ENCODE measurements at places on chromosomes 3 and 15.
A peak's percentile ranks its signal among the peaks of the same experiment; 100 is the strongest.

DNA sequence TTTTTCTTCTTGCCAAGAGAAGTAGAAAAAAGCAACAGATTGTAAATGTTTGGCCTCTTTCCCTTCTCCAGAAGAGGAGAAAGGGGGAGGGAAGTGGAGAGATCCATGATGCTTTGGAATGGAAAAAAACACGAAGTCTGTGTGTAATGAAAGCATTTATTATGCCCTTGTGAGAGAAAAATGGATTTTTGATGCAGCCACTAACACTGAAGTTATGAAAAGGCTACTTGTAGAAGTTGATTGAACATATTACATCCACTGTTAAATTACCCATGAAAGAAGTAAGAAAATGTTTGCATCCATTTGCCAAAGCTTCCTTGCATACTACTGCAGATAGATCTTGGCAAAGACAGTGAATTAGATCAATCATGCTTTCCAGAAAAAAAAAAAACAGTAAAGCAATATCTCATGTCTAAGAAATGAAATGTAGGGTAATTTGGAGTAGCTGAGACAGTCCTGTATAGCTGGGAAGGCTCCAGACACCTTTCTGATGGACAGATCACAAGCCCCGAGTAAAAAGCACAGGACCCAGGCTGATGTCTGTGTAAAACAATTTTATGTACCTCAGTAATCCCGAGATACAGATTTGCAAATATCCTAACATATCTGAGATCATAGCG is 295.5 kb downstream of the PLOD2 start:
- no peak for DNase-seq

DNA sequence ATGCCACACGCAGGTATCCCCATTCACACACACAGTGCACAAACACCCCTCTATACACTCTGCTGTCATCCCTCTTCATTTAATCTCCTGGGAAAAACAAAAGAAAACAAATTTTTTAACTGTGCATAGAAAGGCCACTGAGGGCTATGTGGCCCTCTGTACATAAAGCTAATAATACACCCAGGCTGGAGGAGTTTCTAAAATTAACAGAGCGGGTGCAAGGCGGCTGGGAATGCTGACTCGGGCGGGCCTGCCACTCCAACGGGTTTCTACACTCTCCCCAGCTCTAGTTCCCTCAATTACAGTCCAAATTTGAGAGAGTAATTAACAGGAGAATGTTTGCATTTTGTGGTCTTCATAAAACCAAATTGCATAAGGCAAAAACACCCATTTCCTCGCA is 23.1 kb downstream of the HCN4 start:
- DNase-seq, result no peak

DNA sequence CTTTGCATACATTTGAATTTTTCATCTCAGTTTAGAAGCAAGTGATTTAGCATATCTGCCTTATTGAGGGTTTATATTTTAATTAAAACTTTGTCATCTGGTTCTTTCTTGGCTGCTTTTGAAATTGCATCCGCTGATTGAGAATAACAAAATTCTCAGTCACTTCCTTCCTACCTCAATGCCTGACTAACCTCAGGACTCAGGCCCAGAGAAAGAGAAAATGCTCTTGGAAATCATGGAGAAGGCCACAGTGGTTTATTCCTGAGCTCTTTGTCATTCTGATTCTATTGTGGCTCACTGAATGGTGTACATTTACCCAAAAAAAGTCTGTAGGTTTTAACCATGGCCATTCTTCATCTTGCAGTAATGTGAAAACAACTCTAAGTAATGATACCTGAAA is 533.9 kb downstream of the TBL1XR1 start:
- no peak for DNase-seq

GRCh38 chr3:54279005-54279583 is 156.7 kb downstream of the CACNA2D3 start:
- DNase-seq, result no peak

- no peak for DNase-seq
These were observed 175.8 kb upstream of the ATP11B start for GRCh38 chr3:182617500-182617899.

- no peak for DNase-seq
These were observed 9.3 kb upstream of the TM4SF18 start for GRCh38 chr3:149342413-149343380.

DNA sequence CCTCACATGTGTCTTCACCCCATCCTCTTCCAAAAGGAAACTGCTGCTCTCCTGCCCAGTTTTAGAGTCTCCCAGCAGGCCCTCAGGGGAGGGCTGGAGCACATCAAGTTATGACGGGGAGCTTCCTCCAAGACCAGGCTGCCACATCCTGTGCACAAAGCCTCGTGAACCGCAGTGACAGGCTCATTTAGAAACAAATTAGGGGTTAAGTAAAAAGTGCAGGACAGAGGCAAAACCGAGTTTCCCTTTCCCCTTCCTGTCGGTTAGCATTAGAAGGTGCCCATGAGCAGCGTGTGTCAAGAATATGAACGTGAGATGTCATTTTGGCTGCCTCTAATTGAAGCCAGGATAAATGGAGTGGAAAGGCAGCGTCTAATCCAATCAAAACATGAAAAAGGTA is 199.7 kb downstream of the ARRDC4 start:
- DNase-seq, result no peak

GRCh38 chr3:36557708-36558421 is 177.6 kb downstream of the STAC start:
- no peak for DNase-seq

GRCh38 chr3:22898558-22898957 is 304.6 kb upstream of the UBE2E2 start:
- no peak for DNase-seq

DNA sequence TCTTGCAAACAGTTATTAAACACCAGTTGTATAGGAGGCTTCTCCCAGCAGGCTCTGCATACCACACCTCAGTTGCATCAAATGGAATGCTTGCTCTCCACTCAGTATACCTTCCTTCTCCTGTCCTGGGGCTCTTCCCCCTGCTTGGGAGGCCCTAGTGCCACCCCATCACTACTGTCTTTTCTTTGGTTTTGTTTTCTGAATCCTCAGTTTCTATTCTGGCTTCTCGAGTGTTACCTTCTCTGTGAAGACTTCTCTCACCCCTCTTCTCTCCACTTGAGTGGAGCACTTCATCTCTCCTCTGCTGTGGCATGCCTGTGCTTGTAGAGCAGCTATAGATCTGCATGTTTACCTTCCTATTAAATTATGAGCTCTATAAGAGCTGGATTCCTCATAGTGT is 75.7 kb upstream of the TPRG1 start:
- DNase-seq, result no peak

DNA sequence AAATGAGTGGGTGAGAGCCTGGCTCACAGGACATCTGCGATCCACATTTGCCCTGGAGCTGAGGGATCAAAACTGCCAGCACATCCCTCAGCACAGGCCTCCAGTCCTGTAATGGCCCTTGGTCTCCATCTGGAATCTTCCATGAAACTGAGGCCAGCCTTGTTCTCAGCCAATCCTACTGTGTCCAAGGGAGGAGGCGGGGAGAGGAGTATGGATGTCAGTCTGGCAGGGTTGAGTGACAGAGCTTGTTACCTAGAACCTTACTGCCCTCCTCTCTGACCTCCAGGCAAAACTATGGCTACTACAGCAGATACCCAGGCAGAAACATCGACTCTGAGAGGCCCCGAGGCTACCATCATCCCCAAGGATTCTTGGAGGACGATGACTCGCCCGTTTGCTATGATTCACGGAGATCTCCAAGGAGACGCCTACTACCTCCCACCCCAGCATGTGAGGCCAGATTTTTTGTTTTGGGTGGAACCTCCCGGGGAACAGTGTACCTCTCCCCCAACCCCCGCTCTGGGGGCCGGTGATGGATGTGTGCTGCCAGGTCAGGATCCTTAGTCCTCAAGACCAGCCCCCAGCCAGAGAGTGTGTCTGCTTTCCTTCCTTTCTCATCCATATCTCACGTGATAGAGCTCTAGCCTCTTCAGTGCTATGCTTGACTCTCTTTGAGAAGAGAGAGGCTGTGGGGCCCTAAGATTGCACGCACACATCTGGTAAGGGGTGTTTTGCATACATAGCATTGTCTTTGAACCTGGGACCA is 41.3 kb downstream of the CHDH start:
- peak; percentile 65 for DNase-seq

DNA sequence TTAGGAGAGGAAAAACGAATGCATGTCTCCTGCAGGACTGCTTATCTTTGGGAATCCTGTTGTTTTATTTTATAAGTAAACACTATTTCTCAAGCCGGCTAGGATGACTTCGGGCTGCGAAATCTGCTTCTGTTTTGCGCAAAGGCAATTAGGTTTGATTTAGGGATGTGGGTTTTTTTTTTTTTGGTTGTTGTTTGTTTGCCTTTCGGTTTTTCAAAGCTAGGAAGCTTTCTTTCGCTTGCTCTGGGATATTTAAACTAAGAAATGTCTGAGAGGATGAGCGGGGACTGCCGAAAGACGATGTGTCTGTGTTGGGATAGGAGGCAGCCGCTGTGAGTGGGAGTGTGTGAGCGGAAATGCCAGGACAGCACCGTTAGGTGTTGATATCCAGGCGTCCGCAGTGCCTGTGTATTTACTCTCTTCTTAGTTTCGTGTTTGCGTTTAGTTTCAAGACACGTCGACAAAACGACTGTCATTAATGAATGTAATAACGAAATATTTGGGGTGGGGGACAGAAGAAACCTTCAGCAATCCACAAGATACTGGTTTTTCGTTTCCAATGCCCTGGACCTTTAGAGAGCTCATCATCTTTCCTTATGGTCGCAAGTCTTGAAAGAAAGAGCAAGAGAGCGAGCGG is 604 bp downstream of the ISL2 start:
- DNase-seq, result no peak

- DNase-seq, result no peak
These were observed 11.7 kb downstream of the CTXND1 start for GRCh38 chr15:80240276-80240675.

- no peak for DNase-seq
These were observed 90.0 kb downstream of the FAM174B start for GRCh38 chr15:92565351-92566125.

DNA sequence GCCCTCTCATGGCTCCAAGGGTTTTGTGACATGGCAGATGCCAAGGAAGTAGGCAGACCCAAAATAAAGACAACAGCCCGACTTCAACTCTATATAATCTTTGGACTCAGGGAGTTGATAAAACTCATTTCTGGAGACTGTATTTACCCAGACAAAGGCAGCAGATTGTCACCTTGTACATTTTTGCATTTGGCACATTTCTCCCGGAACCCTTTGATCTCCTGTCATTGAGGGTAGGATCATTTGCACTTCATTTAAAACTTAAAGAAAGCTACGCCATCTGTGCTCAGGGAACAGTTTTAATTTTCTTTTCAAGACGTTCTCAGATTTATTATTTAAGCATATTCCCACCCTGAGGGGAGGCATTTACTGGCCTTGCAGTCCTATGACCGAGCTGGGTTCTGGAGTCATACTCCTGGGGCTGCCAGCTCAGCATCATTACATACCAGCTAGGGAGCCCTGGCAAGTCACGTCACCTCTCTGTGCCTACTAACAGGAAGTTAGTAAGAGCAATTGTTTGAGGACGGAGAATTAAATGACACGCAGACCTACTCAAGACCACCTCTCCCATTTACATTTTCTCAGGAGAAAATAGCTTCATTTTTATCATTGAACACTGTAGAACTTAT is 5.9 kb downstream of the CDCP1 start:
- DNase-seq, result no peak

- no peak for DNase-seq
These were observed 43.4 kb downstream of the C2CD4A start for GRCh38 chr15:62109982-62110851.

DNA sequence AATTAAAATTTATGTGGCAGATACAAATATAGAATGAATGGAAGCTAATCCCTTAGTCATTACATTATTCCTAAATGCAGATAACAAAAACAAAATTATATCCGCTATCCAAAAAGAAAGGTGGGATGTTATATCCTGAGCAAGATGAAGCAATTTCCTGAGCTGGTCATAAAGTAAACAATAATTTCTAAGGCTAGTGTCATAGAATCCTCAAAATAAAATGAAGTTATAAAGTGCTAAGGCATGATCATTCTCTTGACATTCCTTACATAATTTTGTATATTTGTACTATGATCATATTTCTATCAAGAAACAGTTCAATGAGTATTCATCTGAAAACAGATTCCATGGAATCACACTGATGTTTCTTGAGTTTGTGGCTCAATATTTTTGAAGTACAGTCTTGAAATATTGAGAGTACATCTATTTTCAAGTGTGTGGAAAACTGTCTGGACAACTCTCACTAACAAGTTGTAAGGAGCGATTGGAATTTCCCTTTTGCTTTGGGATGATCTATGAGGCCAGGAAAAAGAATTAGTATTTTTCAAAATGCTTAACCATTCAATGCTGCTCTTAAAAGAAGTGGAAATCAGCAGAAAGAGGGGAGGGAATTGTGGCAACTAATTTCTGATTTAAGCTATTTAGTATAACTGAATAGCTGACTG is 92.4 kb downstream of the ABI3BP start:
- no peak for DNase-seq

DNA sequence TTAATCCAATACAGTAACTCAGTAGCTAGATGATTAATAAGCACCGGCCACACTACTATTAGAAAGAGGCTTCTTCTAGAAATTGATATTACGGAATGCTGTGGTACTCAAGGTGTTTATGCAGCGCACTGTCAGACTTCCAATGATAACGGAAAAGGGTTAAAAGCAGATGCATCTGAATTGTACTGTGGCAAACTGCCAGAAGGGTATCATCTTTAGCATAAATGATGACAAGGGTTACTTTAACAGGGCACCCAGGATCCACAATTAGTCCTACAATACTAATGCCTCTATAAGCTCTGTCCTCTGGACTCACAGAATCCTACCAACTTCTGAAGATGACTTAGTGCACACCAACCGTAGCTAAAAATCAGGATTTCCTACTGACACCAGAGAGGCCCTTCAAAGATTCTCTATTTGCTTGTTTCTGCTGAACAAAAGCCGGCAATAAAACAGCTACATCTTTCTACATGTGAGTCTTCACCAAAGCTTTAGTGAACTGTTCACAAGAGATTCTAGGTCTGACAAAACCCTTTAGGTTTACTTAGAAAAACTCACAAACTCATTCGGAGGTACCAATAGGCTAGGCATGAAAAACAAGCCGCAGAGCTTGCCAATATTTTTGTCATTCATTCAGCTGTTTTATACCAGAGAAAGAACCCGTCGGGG is 7.1 kb downstream of the SATB1 start:
- no peak for DNase-seq

GRCh38 chr15:65913631-65914199 is 44.4 kb downstream of the RAB11A start:
- no peak for DNase-seq

DNA sequence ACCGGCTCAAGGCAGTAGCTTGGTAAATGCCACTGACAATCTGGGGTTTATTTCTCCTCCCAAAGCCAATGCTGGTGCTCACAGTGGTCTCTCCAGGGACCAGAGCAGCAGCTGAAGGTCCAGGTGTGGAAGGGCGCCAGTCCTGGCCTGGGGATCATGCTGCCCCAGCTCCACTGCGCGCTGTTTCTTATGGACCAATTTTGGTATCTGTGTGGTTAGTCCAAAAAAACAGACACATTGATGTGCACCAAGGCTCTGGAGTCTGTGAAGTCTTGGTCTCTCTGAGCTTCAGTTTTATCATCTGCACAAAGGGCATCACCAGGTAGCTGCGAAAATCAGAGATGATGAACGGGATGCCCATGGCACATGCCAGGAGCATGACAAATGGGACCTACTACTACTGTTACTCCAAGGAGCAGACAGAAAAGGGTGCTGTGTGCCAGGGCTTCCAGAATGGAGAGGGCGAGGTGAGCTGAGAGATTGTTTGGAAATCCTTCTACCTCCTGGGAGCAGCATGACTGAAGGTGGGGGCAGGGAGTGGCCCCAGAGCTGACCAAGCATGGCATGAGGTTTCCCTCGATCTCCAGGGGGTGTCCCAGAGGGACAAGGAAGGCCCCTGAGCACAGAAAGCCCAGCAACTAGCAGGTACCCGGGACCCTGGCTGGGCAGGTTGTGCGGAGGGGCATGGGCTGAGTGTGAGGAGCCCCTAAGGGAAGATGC is 134.3 kb upstream of the PRR20G start:
- DNase-seq, result no peak

Measured in ascending aorta (tissue), 2 donors.